ENCODE measurements at places on chromosomes 11 and 22.

DNA sequence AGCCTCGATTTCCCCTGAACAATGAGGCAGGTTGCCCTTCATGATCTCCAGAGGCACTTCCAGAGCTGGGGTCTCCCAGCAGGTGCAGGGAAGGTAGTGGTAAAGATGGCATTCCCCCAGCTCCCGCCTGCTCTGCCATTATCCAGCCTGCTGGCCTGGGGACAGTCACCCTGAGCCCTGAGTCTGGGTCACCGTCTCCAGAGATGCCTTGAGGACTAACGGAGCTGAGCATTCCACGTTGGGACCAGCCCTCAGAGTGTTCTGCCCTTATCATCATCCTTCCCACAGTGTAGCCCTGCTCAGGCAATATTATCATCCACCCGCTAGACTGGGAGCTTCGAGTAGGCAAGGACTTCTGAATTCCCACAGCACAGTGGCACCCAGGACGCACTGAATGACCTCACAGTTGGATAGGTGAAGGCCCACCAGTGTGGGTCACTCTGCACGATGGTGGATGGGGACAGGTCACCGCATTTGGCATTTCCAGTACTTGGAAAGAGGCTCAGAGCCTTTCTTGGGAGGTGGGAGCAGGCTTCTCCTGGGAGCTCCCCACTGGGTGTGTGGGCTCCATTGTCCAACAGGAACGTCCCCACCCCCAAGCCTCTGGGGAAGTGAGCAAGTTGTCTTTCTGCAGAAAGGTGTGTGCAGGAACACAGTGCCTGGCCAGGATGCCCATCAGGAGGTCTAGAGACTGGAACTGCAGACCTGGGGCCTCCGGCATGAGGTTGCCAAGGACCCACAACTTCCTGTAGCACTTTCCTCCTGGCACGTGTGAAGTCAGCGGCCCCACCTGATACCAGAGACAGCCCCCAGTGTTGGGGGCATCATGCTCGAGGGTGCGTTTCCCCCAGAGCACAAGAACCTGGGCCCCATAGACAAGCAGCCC is 51.4 kb upstream of the WNT7B start:
- DNase-seq, result no peak

GRCh38 chr22:37658133-37659065 is at the start of gene PDXP:
Gene PDXP, plus strand, starts transcription at chr22:37658723. Its CDS starts 60 bp downstream, at chr22:37658783.
- peak; percentile 99 for DNase-seq

- no peak for DNase-seq
These were observed 13.7 kb downstream of the PEX26 start for GRCh38 chr22:18091478-18091877.

DNA sequence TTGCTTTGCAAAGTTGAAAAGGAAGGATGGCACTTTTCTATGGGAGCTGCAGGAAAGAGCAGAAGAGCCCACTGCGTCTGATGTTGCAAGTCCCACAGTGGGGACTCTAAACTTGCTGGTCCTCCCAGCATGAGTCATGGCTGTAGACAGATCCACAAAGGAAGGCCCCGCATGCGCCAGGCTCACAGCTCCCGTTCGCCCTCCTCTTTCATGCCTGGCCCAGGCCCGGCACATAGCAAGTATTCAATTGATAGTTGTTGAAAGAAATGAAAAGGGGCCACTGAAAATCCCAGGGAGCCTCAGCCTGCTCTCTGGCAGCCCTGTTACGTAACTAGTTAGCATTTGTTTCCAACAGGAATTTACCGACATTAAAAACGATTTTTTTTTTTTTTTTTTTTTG is 18.9 kb downstream of the AP1B1 start:
- DNase-seq, result no peak

GRCh38 chr11:2383852-2384804 is 7.0 kb downstream of the CD81 start:
- no peak for DNase-seq

DNA sequence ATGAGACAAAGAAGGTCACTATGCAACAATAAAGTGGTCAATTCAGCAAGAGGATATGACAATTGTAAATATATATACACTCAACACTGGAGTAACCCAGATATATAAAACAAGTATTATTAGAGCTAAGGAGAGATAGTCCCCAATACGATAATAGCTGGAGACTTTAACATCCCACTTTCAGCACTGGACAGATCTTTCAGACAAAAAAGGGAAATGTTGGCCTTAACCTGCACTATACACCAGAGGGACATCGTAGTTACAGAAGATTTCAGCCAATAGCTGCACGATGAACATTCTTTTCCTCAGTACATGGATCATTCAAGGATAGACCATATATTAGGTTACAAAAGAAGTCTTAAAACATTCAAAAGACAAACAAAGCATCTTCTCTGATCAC is 29.9 kb downstream of the PIWIL3 start:
- no peak for DNase-seq

DNA sequence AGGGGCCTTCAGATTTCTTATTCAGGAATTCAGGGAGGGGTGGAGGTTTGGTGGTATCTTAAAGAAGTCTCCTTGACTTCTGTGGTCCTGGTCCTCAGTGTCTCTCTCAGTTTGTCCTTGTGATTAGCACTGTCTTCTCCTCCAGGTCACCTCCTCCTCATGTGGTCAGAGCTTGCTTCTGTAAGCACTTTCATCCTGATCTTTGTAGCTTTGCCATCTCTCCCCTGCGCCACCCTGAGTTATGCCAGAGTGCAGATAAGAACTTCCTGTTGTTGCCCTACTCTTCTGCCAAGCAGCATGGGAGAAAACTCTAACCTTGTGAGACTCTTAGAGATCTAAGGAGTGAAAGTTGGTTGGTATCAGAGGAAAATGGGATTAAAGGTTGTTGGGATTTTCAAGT is 30.9 kb downstream of the MICAL2 start:
- DNase-seq, result no peak

- peak; percentile 7 for DNase-seq
These were observed 772 bp downstream of the NAV2 start for GRCh38 chr11:19713196-19714021.

DNA sequence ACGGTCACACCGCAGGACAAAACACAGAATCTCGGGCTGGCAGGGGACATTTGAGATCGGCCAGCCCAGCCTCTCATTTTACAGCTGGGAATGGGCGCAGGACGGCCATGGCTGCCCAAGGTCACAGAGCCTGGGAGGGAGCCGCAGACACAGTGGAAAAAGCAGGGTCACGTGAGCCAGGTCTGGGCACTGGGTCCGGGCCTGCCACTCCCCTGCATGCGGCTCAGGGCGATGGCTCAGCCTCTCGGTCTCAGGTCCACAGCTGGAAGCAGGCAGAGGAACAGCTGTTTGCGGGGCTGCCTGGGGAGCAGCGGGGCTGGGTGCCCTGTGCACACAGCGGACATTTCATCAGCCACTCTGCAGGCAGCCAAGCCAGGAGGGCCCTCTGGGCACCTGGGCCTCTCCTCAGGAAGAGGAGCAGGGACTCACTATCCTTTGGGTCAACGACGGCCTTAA is 10.4 kb upstream of the PPARA start:
- DNase-seq, result no peak

GRCh38 chr11:111532365-111532709 is 8.2 kb upstream of the LAYN start:
- no peak for DNase-seq

DNA sequence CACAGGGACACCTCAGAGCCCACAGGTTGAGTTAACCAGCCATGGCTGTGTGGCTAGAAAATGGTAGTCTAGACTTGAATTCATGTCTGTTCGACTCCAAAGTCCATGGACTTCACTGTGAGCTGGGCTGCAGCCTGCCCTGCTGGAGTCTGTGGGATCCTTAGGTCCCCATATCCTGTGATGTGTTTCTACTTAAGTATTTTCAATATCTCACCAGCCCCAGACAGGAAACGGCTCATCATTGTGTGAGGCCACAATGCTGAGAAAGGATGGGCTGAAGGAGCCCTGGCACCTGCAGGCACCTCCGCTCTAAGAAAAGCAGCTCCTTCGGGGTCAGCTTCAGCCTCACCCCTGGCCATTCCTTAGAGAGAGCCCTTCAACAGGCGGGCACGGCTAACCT is 93.1 kb downstream of the NAT10 start:
- DNase-seq, result no peak

- no peak for DNase-seq
These were observed 16.0 kb upstream of the POU2AF1 start for GRCh38 chr11:111395081-111395480.

GRCh38 chr11:133166662-133167061 is 365.6 kb downstream of the OPCML start:
- no peak for DNase-seq

DNA sequence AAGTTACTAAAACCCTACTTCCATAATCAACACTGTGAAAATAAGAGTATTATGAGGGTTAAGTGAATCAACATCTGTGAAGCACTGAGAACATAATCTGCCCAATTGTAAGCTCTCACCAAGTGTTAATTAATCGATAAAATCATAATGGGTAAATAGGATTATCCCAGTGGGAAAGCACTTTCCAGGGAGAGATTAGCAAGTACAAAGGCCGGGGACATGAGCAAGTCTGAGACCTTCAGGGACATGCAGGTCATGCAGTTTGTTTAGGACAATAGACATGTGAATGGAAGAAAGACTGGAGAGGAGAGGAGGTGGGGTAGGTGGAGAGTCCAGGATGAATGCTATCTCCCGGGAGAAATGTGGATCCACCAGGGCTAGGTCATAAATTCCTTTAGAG is 57.8 kb upstream of the FIBIN start:
- no peak for DNase-seq

DNA sequence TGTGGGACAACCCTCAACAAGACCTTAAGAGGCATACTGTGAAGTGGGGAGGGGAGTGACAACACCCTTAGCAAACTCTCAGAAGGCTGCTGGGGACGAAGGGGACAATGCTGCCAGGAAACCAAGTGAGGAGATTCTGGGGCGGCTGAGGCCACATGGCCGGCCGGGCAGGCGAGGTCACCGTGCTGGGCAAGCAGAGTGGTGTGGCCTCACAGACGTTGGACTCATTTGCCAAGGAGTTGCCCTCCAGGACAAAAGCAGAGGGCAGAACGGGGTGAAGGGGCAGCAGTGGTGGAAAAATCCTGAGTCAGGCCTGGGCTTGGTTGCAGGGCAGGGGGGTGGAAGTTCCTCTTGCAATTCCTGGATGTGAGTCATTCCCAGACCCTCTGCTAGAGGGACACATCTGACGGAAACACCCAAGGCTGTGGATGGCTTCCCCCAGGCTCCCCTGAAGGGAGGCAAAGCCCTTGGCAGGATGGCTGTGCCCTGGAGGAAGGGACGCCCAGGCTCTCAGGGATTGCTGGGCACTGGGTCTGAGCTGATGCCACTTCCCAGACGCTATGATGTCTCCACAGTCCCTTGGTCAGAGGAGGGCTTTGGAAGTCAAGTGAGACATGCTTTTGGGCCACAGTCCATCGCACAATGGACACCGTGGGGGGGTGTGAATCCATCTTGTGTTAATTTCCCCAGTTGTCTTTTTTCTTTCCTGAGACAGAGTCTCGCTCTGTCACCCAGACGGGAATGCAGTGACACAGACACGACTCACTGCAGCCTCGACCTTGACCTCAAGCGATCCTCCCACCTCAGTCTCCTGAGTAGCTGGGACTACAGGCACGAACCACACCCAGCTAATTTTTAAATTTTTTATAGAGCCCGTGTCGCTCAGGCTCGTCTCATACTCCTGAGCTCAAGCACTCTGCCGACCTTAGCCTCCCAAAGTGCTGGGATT is 16.2 kb upstream of the SHANK3 start:
- peak; percentile 19 for DNase-seq

DNA sequence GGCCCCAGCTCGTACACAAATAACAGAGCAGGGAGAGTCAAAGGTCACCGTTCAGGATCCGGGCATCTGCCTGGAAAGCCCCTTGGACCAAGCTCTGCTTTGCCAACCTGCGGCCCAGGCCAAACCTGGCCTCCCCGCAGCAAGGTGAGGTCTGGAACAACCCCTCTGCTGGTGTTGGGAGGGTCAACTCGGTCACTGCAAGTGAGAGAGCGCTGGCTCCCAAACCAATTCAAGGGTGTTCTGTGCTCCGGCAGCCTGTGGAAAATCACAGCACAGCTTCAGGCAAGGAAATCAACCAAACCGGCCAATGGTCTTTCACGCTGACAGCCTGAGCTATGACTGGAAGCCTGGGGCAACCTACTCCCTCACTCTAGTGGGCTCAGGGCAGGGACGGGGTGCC is 63.4 kb downstream of the MYH9 start:
- DNase-seq, result no peak

GRCh38 chr22:32024796-32025195 is 18.3 kb upstream of the SLC5A1 start:
- no peak for DNase-seq

GRCh38 chr11:1597331-1597993 is 632 bp downstream of the KRTAP5-2 start:
- DNase-seq, result no peak

- no peak for DNase-seq
These were observed 193.6 kb downstream of the AASDHPPT start for GRCh38 chr11:106271086-106271485.

DNA sequence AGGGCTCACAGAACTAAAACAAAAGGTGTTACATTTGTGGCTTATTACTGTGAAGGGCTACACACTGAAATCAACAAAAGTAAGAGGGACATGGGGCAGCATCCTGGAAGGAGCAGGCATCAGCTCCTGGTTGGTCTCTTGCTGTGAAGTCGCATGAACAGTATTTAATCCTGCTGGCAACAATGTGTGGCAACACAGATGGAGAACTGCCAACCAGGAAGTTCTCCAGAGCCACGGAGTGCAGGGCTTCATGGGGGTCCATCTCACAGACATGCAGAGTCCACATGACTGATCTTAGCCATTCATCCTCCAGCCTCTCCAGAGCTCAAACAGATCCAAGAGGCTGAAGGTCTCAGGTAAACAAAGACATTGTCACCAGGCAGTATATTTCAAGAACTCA is 32.8 kb upstream of the FGF3 start:
- no peak for DNase-seq

GRCh38 chr11:70834277-70834940 is 418.0 kb downstream of the SHANK2 start:
- DNase-seq, result no peak

DNA sequence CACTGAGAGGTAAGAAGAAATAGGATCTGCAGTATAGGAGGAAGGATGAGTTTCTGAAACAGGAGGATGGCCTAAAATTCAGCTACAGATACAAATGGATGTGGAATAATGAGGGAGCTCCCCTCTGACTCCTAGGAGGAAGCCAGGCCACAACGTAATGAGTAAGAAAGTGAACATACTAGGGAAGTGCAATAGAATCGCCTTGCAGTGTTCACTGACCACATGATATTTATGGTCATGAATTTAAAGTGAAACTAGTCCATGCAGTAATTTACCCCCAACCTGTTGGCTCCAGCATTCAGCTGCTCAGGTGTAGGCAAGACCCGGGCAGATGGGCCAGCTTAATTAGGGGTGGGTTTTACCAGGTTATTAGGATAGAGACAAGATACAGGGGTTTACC is 101.7 kb downstream of the DEUP1 start:
- DNase-seq, result no peak

GRCh38 chr11:98531576-98531975 is 489.2 kb upstream of the CNTN5 start:
- no peak for DNase-seq

DNA sequence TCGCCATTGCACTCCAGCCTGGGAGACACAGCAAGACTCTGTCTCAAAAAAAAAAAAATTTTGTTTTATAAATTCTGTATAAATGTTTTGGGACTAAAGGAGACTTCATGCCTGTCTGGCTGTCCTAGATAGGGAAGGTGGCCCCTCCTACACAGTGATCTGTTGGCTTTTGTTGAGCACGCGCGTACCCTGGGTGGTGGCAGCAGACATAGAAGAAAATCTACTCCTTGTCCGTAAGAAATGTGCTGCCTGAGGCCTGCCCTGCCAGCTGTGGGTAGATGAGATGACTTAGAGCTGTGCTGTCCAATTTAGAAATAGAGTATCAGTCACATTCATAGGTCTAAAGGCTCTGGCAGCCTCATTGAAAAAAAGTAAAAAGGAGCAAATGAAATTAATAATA is 37.0 kb downstream of the AP2A2 start:
- DNase-seq, result no peak

GRCh38 chr11:3381794-3382193 is 2.8 kb upstream of the ZNF195 start:
- no peak for DNase-seq

Data from HS-27A (cell line).